ENCODE measurements at places on chromosomes 12 and 14.
A peak's percentile ranks its signal among the peaks of the same experiment; 100 is the strongest.

- peak; percentile 79 for DNase-seq
These were observed at the start of gene KCNH5 for GRCh38 chr14:63045234-63045611. Gene KCNH5 (minus strand): TSS chr14:63045458. CDS start chr14:63045186, 272 bp downstream.

- DNase-seq, result no peak
These were observed 171.1 kb downstream of the DAD1 start for GRCh38 chr14:22417914-22418313.

GRCh38 chr12:70876952-70877351, 43.6 kb downstream of the PTPRR start:
- DNase-seq, result no peak

GRCh38 chr12:23006413-23006812, 381.4 kb downstream of the ETNK1 start:
- DNase-seq, result no peak

DNA sequence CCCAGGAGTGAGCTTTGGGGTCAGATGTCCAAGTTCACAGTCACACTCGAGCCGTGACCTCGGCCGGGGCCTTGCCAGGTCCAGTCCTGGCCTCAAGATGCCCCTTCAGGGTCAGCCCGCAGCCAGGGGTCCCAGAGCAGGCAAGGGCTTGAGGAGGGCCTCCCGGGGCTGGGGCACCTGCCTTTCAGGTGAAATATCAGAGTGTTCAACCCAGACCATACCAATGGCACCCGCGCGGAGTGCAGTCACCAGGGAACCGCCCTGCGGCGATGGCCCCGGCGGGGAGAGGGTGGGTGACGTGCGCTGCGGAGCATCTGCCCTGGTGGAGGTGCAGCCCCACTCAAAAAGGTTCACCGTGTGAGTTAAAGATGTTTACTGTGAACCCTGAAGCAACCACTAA, 16.9 kb downstream of the LRCOL1 start:
- DNase-seq, result no peak

DNA sequence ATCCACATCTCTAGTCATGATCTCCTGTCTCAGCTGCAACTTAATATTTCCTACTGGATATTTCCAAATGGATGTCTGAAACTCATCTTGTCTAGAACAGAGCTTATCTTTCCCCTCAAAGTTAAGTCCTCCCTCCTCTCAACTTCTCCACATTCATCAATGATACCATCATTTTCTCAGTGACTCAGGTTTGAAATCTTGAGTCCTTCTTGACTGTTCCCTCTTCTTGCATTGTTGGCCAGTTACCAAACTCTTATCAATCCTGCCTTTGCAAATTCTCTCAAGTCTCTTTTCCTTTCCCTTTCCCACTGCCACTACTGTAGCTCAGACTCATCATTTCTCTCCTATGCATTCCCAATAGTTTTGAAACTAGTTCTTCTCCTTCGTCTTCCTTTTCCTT, 14.3 kb upstream of the CHURC1 start:
- DNase-seq, result no peak

DNA sequence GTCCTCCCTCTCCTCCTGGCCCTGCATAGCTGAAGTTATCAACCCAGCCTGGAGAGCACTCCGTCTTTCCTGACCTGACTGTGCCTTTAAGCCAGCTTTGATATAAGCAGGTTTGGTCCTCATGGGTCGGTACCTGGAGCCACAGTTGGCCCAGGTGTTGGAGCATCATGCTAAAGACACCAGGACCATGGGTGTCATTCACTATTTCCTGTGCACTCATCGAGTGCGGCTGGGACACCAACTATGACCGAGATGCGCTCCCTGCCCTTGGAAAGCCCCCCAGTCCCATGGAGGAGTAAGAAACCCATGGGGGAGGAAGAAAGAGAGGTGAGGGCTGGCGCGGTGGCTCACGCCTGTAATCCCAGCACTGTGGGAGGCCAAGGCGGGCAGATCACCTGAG, 78.9 kb upstream of the CCND2 start:
- DNase-seq, result no peak

DNA sequence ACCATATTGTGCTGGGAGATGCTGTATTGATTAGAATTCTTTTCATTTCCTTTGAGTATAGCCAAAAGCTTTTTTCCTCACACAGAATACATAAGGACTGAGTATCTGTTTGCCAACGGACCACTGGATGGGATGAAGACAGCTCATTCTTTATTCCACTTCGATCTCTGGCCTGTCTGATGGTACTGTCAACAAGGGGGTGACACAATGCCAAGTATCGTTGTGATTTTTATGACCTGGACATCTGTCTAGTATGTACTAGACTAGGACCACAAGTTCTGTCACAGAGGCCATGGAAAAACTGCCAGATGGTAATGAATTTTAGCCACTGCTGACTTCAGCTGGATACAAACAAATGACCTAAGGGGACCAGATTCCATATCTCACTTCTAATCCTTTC, 502.7 kb downstream of the SOX5 start:
- DNase-seq, result no peak

- DNase-seq, result no peak
These were observed 68.6 kb downstream of the RFLNA start for GRCh38 chr12:124363353-124363965.

GRCh38 chr14:101719708-101720107, 41.8 kb upstream of the PPP2R5C start:
- peak; percentile 42 for DNase-seq

GRCh38 chr12:6821591-6822425, at the start of gene GPR162:
Gene GPR162 (plus strand): TSS chr12:6821821. CDS start chr12:6823899, 2,078 bp downstream.
- DNase-seq, result peak; percentile 95

GRCh38 chr14:72649603-72650227, 244.2 kb downstream of the DPF3 start:
- DNase-seq, result no peak

- DNase-seq, result no peak
These were observed 12.9 kb downstream of the DDX51 start for GRCh38 chr12:132131229-132131628.

DNA sequence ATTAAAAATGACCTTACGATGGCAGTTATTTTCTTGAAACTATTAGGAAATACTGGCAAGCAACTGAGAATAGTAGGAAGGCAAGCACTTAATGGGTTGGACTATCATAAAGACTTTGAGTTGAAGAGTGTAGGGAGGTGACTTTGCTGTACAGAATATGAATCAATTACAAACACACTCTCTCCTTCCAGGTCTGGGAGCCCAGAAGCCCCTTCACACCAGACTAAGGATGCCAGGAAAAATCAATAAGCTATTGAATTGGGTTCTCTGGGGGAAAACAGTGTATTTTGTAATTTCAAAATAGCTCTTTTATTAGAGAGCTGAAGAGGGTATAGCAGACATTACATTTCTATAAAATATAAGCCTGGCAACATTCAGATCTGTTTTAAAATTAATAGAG, 736.4 kb downstream of the NOVA1 start:
- no peak for DNase-seq

DNA sequence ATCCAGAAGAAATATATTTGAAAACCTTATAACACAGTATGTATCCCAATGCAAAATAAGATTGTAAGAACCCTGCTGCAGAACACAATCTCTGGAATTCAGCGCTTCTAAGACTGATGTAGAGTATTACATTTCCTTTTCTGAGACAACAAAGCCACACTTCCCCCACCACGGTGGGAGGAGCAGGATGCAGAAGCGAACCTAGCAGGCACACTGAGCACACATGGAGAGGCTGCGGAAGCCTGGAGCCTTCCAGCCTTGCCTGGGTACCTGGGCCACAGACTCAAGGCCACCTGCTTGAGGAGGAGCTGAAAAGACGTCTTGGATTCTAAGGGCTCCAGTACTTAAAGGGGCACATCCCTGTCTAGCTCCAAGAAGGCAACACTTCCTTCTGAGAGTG, 46.4 kb downstream of the TCHP start:
- DNase-seq, result no peak

- DNase-seq, result no peak
These were observed 49.9 kb downstream of the PPP2R5E start for GRCh38 chr14:63493246-63493645.

- no peak for DNase-seq
These were observed 708.8 kb downstream of the RERGL start for GRCh38 chr12:17381211-17381610.

- peak; percentile 82 for DNase-seq
These were observed 10.6 kb upstream of the MLXIP start for GRCh38 chr12:122067966-122068365.

DNA sequence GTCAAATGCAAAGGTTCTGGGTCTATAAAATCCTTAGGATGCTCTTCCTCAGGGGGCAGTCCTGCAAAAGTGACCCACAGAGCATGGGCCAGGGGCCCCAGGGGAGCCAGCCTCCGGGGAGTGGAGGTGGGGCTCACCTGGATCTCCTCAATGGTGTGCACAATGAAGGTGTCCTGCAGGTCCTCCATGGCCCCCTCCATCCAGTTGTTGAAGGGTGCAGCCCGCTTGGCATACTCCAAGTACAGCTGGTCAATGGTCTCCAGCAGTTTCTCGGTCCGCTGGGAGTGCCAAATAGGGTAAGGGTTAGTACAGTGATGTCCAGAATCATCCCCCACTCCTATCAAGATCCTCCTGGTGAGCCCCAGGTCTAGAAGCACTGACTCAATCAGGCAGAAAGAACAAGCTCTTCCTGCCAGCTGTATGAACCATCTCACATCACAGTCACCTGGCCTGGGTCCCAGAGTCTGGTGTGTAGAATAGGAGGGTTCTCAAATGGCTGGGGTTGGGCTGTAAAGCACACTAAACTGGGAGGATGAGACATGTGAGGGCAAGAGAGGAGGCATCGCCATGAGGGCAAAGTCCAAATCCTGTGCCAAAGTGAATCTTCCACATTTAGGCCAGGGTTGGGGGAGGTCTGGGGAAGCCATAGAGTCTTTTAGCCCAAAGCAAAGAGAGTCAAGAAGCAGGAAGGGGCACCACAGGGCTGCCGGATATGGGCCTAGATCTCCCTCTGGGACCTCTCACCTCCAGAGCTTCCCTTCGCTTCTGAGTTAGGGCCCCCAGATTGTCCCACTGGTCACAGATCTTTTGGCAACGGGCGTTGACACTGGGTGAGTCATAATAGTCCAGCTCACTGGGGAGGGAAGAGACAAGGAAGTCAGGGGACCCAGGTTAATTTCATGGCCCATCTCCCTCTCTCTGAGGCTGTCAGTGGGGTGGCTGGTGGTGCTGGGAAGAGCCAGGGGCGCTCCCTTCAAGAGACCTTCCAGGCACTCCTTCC, 91.5 kb upstream of the ZFP36L1 start:
- peak; percentile 99 for DNase-seq

DNA sequence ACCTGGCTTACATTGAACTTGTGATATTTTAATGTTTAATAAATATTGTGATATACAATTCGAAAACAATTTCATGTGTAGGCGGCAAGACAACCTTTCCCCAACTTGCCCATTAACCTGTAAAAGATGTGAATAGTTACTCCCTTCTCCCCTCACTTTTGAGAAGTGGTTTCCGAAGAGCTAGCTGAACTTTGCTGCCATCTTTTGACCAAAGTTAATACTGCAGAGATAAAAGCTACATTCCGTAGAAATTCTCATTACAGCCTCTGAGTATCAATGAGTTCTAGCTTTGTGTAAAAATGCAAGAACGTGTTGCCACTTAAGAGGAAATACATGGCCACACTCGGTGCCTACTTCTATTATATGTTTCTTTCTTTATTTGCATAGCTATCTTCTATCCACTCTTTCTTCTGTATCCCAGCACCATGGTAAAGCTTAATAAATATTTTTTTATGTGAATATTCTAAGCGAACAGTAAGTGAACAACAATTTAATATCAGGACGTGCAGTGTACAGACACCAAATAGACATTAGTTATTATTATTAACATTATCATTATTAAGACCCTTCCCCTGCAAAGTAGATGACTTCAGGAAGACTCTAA, 105.1 kb upstream of the TMEM260 start:
- DNase-seq, result no peak

DNA sequence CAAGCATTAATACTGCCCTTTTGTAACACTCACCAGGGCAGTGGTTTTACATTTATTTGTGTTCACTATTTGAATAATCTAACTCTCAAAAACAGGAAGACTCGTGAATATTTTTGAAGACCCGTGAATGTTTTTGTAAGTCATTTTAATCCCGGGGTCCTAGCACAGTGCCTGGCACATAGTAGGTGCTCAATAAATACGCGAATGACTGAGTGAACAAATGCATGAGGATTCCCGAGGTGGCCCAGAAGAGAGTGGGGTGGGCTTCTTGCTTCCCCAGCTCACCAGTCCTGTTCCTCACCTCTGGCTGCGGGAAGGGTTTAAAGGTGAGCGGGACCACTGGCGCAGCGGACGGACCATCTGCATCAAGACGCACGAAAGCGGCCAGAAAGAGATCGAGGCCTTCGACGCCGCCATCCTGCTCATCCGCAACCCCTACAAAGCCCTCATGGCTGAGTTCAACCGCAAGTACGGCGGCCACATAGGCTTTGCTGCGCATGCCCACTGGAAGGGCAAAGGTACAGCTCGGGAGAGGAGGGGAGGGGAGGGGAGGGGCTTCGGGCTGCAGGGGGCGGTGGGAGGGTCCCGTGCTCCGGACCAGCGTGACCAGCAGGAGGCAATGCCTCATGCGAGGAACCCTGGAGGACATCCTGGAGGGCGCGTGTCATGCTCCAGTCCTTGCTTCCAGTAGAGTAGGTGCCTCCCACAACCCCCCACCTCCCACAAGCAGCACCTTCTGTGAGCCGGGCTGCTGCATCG, 98.9 kb downstream of the CMKLR1 start:
- DNase-seq, result no peak

DNA sequence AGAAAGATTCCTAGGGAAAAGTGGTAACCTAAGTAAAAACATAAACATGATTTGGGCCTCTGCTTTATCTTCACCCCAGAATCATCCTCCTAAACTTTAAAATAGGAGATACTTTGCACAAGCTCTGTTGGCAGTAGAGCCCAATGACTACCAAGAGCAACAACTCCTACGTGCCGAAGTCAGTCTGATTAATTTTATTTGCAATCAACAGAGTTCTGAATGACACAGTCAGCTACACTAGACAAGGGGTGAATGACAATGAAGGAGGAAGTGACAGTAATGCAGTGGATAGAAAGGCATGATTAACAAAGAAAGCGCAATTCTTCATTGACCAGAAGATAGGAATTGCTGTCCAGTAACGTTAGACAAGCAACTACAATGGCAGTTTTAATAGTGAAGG, 957.9 kb upstream of the USP15 start:
- no peak for DNase-seq

DNA sequence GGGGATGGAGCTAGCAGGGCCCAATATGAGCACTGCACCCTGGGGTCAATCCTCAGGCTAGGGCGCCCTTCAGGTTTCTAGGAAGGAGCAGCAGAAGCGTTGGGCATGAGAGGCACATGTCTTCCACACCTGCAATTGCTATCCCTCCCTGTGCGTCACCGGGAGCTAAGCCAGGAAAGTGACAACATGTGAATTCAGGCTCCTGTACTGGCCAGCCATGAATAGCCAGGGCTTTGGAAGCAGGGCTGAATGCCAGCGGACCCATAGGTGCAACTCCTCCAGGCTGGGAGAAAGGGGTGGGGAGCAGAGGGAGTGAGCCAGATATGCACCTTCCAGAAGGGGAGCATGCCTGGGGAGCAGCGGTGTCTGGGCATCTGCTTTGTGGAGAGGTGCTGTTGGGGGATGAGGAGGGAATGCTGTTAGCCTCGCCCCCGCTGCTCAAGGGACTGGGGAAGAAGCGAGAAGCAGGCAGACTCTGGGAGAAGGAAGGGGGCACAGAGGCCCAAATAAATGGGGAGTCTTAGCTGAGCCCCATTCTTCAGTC, 6.1 kb downstream of the HOXC5 start:
- no peak for DNase-seq

GRCh38 chr12:76670776-76671175, 93.1 kb upstream of the ZDHHC17 start:
- DNase-seq, result no peak

All from osteoblast (primary cell).